Skeletal muscle tissue (tissue), 5 donors: ENCODE measurements at places on chromosomes 5 and 9. TPM values are rescaled to one million over a fixed set of nuclear protein-coding genes. Genes with fewer than 3 reads are reported as not detected.

Gene MRPL50
- 17.2 TPM for total RNA-seq

Gene DCTN4
- 45.9 TPM for total RNA-seq

Gene MYOZ3
- 4.7 TPM for total RNA-seq

Gene MEF2C
- total RNA-seq: 464 TPM

Gene ZNF300
- total RNA-seq: 5.2 TPM

Gene BARHL1
- total RNA-seq: not detected

Gene NR2F1-AS1
- 5.2 TPM for total RNA-seq

Gene PBX3
- 14.1 TPM for total RNA-seq

Gene CCNI2
- total RNA-seq: not detected

Gene CCNJL
- 3.1 TPM for total RNA-seq

Gene SLC34A1
- not detected for total RNA-seq

Gene FOXD4L3
- total RNA-seq: not detected

Gene CARD9
- 1.0 TPM for total RNA-seq

Gene CDKN2B
- total RNA-seq: not detected

Gene PCDHB16
- 1.6 TPM for total RNA-seq

Gene FOXD4
- 0.52 TPM for total RNA-seq

Gene FCN2
- 1.0 TPM for total RNA-seq

Gene NR5A1
- total RNA-seq: not detected

Gene CARD6
- total RNA-seq: 3.1 TPM

Gene C9orf153
- 1.6 TPM for total RNA-seq

Gene TSSK1B
- total RNA-seq: not detected

Gene PTGDS
- 4.2 TPM for total RNA-seq
